ENCODE measurements at places on chromosomes 12 and 14. TPM values are rescaled to one million over a fixed set of nuclear protein-coding genes. Genes with fewer than 3 reads are reported as not detected.

Gene LRRC43
- polyA plus RNA-seq = 16.6 TPM

Gene HOXC10
- 4.3 TPM for polyA plus RNA-seq

DNA sequence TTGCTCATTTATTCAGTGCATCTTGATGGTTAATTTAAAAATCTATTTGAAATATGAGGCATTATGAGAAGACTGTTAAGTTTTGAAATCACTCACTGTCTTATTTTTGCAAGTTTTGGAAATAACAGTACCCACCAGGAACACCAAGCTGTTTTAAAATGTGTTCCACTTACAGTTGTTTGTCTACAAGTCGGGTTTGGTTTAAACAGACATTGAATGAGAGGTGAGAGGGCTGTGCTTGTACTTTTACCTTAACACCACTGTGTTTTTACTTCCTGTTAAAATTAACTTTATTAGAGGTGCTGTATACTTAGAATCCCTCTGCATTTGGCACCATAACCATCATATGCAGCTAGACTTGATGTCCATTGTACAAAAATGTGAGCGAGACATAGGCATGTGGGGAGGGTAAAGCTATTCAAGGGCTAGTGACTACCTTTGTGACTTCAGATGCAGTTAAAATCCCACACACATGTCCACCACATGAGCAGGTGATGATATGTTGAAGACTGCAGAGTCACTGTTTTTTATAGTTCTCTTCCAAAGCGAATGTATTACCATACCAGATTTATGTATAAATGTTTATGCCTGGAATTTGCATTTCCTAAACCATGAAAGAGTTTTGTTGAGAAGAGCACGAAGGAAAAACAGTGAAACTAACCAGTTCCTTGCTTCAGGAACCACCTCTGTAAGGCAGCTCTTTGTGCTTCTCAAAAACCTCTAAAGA, 12.9 kb downstream of the ELK3 start:
- no peak for DNase-seq

GRCh38 chr12:64225626-64226025, 3.5 kb upstream of the KICS2 start:
- no peak for DNase-seq

DNA sequence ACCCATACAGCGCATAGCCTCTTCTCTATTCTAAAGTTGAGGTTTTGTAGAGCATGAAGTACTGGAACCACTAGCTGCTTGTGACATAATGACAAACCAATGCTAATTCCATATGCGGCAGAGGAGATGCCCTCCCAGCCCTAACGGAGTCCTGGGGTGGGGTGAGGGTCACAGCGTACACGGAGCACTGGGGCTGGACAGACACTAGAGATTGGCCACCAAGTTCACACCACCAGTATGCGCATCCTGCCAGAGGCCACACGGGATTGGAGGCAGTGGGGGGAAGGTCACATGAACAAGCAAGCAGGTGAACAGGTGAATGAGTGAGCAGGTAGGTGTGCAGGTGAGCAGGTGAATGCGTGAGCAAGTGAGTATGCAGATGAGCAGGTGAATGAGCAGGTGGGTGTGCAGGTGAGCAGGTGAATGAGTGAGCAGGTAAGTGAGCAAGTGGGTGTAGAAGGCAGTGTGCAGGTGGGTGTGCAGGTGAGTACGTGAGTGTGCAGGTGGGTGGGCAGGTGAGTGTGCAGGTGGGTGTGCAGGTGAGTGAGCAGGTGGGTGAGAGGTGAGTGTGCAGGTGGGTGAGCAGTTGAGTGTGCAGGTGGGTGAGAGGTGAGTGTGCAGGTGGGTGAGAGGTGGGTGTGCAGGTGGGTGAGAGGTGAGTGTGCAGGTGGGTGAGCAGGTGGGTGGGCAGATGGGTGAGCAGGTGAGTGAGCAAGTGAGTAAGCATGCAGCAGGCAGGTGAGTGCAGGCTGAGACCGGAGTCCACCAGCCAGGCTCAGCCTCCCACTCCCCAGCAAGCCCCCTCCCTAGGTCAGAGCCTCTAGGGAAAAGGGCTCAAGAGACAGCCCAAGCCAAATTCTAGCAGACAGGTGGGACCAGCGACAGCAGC, 52.7 kb downstream of the CCDC85C start:
- DNase-seq = no peak

Data from testis (tissue), 5 donors.